Karpas-422 (cell line): ENCODE measurements at places on chromosomes 7 and 10.

GRCh38 chr10:43055217-43055616, 21.7 kb upstream of the RET start:
- peak; percentile 17 for DNase-seq

- no peak for DNase-seq
Observed at GRCh38 chr10:71865561-71866041, 14.6 kb upstream of the PSAP start.

- DNase-seq, result no peak
Observed at GRCh38 chr10:12432402-12433189, 83.2 kb downstream of the CAMK1D start.

GRCh38 chr10:67141300-67141699, 215.5 kb downstream of the LRRTM3 start:
- no peak for DNase-seq

- DNase-seq, result no peak
Observed at GRCh38 chr7:20491284-20491683, 124.2 kb upstream of the ABCB5 start.

DNA sequence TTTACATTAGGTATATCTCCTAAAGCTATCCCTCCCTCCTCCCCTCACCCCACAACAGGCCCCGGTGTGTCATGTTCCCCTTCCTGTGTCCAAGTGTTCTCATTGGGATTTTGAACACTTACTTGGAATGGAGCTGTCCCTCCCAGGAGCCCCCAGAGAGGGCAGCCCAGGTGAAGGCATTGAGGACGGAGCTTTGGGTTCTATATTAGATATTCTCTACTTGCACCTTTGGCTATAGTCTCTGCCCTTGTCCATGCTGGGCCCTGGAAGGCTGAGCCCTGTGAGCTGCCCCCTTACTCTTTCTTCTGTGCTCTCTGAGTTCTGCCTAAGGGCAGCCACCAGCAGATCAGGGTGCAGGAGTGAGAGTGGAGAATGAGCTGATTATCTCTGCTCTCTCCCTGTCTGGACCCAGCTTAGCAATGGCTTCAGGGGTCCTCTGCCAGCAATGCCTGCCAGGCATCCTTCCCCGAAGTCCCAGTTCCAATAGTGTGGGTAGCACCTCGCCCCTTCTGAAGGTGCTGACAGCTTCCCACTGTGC, 11.2 kb downstream of the ADRA2A start:
- DNase-seq, result no peak

DNA sequence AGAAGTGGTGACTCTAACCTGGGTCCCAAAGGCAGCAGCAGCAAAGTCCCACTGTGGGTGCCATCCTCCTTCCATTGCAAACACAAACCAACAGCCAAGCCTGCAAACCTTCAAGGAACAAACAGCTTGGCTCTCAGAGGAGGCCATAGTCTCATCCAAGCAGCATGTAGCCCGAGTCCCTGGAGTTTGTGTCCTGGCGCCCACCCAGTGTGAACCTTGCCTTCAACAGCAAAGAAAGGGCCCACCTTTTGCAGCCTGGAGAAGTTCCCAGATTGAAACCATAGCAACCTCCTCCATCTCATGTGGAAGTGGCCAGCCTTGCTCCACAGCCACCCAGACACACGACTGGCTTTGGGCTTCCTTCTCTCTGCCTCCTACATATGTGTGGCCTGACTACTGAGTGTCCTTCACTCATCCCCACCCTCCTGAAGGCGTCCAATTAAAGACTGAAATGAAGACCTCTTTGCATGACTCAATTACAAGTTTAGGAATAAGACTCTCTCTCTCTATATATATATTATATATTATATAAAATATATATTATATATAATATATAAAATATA, 106.1 kb downstream of the C10orf90 start:
- no peak for DNase-seq

GRCh38 chr10:510415-510881, 179.0 kb downstream of the DIP2C start:
- no peak for DNase-seq

- no peak for DNase-seq
Observed at GRCh38 chr10:72146071-72146470, 57.7 kb upstream of the SPOCK2 start.
